ENCODE measurements at places on chromosomes 1 and 21.

GRCh38 chr1:94926915-94927404 is at the start of gene CNN3:
TSS of gene CNN3 (minus strand) at chr1:94927110. CDS start at chr1:94926894, 216 bp downstream.
- DNase-seq, result peak; percentile 38

GRCh38 chr1:17244821-17245740 is 3.8 kb upstream of the PADI3 start:
- DNase-seq, result no peak

GRCh38 chr21:46624050-46624449 is 11.4 kb upstream of the PRMT2 start:
- DNase-seq, result no peak

DNA sequence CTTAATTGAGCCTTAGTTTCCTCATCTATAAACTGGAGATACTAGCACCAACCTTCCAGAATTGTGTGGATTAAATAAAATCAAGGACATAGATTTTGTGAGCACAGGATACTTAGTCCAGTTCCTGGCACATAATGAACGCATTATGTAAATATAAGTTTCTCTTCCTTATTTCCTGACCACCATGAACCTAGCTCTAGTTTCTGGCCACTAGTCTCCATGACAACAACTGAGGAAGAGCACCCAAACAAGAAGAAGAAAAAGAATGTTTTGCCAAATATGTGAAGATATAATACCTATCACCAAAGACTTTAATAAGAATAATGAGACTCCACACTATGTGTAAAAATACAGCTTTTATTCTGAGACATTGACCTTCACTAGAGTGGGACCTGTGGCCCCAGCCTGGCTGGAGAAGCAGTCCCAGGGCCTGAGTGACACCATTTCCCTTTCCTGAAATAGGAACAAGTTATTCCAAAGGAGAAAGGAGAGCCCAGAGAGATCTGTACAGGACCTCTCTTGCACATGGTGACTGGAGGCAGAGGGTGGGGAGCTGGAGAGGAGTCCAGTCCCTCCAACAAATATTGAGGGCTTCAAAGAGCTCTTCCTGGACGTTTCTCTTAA is 940 bp upstream of the USF1 start:
- no peak for DNase-seq

GRCh38 chr1:177471244-177471643 is 300.5 kb downstream of the BRINP2 start:
- DNase-seq, result no peak

DNA sequence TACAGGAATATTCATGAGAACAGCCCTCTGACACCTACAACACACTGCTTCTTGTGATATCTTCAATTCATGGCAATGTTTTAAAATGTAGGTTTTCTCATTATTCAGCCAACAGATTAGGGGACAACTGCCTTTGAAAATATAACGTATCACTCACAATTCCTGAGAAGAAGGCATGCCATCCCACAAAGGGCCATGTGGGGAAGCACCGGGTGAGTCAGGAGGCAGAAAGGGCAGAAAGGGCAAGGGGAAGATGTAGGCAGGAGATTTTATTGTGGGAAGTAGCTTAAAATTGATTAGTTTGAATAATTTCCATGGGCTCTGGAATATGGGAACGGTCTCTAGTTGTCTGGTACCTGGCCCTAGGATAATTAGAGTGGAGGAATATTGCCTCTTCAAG is 165.7 kb downstream of the HHIPL2 start:
- DNase-seq, result no peak

GRCh38 chr1:186648613-186649012 is 31.6 kb downstream of the PTGS2 start:
- DNase-seq, result no peak

- no peak for DNase-seq
Measured at GRCh38 chr1:86948212-86948611, 33.8 kb downstream of the HS2ST1 start.

DNA sequence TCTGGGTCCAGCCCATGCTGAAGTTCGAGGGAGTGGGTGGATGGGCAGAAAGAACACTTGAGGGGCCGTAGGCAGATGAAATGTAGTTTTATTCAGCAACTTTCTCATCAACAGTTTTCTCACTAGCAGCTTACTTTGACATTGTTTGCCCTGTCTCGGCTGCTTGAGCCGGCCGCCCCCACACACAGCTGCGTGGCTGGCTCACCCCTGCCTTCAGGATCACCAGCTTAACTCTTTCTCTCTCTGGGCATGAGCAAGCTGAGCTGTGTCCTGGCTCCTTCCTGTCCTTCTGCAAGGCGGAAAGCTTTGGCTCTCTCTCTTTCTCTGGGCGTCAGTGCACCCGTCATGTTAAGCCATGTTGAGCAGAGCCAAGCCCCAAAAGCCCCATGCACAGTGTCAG is 104.4 kb upstream of the GNG12 start:
- no peak for DNase-seq

GRCh38 chr1:162885265-162885664 is 24.3 kb upstream of the CCDC190 start:
- DNase-seq, result no peak

DNA sequence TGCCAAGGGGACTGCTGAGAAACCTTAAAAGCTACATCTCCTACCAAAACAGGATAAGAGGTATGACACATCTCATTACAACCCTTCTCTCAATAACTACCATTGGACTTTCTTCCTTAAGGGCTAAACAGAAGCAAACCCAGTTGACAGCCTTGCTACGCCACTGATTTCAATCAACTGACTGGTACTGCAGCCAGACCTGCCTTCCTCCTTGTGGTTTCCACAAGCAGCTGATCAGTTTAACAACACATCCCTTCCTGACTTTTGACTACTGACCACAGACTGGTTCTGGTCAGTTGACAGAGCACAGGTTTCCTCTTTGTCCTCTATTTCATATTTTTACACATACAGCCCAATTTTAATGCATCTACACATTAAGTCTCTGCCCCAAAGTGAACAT is 108.8 kb downstream of the ADAMTS1 start:
- DNase-seq, result no peak

GRCh38 chr21:37264808-37265207 is 2.3 kb downstream of the VPS26C start:
- DNase-seq, result no peak

DNA sequence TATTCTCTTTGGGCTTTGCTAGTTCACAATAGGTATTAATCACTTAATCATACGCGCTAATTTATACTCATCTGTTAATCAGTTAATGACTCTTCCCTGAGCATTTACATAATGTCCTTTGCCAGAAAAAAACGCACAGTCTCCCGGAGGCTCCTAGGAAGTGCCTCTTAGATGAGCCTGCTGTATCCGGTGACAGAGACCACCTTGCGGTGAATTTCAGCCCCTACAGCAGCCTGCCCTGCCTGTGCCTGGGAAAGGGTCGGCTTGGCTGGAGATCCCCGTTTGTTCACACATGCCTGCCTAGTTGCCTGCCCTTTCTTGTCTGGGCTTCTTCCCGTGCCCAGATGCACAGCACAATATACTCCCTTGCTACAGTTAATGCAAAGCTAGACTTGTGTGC is 152.9 kb downstream of the ZBTB18 start:
- DNase-seq, result no peak

DNA sequence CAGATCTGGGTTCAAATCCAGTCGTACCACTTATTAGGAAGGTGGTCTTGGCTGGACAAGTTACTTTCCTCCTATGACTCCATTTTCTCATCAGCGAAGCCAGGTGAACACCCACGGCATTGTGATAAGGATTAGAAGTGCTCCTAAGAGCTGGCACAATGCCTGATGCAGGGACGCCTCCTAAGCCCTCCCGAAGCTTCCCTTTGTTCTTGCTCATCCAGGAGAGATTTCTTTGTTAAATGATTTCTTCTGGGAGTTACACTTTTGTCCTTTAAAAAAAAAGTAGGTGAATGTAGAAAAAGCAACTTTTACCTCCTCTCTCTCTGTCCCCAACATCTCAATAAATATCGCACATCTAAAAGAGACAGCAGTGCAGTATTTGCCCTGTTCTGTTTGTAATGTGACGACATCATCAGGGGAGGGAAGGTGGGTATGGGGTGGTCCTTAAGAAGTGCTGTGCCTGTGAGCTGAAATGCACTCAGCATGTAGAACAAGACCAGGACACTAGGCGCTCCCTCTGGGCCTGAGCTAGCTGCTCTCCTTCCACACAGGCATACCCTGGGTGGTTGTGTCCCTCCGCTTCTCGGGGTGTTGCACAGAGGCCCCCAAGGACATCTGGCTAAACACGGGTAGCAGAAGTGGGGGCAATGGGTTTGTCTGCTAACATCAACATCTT is 43.9 kb downstream of the SUSD4 start:
- no peak for DNase-seq

DNA sequence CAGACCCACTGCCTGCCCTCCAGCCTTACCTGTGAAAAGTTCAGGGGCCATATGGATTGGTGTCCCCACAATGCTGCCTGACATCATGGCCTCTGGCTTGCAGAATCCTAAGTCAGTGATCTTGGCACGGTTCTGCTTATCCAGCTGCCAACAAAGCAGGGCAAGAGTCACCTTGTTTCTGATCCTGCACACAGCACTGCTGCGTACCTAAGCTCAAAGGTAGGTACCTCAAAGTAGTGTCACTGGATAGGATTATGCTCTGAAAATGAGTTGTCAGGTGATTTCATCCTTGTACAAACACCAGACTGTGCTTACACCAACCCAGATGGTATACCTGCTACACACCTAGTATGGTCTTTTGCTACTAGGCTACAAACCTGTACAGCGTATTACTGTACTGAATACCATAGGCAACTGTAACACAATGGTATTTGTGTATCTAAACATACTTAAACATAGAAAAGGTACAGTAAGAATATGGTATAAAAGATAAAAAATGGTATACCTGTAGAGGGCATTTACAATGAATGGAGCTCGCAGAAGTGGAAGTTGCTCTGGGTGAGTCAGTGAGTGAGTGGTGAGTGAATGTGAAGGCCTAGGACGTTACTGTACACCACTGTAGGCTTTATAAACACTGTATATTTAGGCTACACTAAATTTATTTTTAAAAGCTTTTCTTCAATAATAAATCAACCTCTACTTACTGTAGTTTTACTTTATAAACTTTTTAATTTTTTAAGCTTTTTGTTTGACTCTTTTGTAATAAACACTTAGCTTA is 29.1 kb upstream of the RBBP5 start:
- no peak for DNase-seq

DNA sequence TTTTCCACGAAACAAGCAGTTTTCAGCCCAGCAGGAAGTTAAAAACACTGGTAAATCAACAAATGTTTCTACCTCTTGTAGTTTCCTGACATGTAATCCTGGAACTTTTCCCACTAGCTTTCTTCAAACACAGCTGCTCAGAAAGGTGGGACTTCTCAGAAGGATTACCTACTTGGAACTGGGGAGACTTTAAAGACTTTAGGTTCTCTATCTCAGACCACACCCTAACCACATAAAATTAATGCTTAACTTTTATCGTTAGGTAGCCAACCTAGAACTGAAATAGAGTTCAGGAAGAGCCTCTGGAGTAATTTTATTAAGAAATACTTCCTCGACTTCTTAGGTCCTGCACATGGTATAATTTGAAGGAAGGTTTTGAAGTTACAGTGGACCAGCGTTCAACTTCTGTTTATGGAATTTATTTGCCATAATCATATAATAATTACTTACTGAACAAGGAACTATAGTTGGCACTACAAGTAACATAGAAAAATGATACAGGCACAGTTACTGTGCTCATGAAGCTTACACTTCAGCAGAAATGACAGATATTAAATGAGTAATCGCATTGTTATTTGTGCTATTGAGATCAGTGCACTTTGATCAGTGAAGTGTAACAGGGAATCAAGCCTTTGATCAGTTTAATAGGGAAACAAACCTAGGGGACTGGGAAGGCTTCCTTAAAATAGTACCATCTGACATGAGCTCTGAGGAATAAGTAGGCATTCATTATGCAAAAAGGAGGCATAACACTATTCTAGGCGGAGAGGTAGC is at the start of gene BCL2L15:
BCL2L15 (minus strand) TSS at position 180 of the 774 bp plus-strand sequence. CDS start 206 bp downstream, outside the sequence.
- DNase-seq, result no peak

GRCh38 chr1:22710701-22711049 is at the start of gene EPHB2:
TSS of gene EPHB2 (plus strand) at chr1:22710839. CDS start at chr1:22710983, 144 bp downstream.
- no peak for DNase-seq

- DNase-seq, result no peak
Measured at GRCh38 chr1:225770561-225771248, 6.9 kb upstream of the SRP9 start.

GRCh38 chr1:90198616-90199332 is 203.9 kb downstream of the ZNF326 start:
- no peak for DNase-seq

All from stimulated activated CD8-positive, alpha-beta memory T cell treated with anti-CD3 and anti-CD28 coated beads, Interleukin-4, amount 100 ng/mL, for 1 hour (primary cell).